ENCODE measurements at places on chromosomes 1 and 21. TPM values are rescaled to one million over a fixed set of nuclear protein-coding genes. Genes with fewer than 3 reads are reported as not detected.

Gene ACTL8
- total RNA-seq, result not detected

DNA sequence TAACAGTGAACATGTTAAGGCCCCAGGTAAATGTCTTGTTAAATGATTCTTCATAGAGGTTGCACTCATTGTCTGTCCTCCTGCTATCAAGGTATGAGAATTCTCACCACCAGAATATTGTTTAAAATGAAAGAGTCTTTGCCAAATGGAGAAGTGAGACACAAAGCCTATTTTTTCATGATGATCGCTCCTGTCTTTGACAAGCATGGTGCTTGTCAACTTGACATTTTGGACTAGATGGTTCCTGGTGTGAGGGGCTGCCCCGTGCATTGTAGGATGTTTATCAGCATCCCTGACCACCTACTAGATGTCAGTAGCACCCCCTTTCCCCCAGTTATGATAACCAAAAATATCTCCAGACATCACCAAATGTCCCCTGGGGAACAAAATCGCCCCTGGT lies 65.6 kb downstream of the MDM4 start:
- H3K4me1 ChIP-seq, result peaks cover 24% of the 10 kb centered on the region
- no peak overlapping the region for H3K27ac ChIP-seq
- DNase-seq, result no peak

- no peak overlapping the region for H3K27ac ChIP-seq
- H3K4me1 ChIP-seq, result no peaks in the 10 kb centered on the region
- H3K36me3 ChIP-seq, result no peaks in the 10 kb centered on the region
- H3K27me3 ChIP-seq, result peaks cover 28% of the 10 kb centered on the region
- DNase-seq, result no peak
Measured at GRCh38 chr1:43129426-43129825, 42.7 kb downstream of the EBNA1BP2 start.

DNA sequence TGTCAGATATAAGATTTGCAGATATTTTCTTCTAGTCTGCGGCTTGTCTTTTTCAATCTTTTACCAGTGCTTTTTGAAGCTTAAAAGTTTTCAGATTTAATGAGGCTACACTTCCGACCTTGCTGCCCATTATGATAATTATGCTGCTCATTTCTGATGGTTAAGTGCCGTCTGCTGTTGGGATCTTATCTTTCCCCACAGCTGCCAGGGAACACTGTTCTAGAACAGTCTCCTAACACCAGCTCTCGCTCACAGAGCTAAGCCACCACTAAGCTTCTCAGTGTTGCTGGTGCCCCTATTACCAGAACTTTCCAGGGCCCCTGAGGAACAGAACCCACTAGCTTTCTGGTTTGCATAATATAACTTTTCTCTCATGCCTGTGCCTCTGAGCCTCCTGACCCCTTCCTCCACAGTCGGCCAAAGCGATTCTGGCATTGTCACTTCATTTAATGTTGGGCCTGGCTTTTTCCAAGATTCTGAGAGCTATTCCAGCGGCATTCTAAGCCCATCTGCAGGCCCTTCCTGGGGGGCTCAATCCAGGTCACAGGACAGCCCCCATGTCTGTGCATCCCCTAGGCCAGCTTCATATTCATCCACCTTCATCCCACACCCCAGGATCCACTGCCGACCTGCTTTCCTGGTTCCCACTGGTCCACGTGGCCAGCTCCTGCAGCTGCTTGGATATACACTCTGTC lies 237.0 kb downstream of the PTPRU start:
- H3K36me3 ChIP-seq, result no peaks in the 10 kb centered on the region
- H3K4me1 ChIP-seq, result no peaks in the 10 kb centered on the region
- H3K4me3 ChIP-seq, result no peak overlapping the region
- H3K27me3 ChIP-seq, result peaks cover 32% of the 10 kb centered on the region
- H3K27ac ChIP-seq, result no peak overlapping the region
- DNase-seq, result no peak

DNA sequence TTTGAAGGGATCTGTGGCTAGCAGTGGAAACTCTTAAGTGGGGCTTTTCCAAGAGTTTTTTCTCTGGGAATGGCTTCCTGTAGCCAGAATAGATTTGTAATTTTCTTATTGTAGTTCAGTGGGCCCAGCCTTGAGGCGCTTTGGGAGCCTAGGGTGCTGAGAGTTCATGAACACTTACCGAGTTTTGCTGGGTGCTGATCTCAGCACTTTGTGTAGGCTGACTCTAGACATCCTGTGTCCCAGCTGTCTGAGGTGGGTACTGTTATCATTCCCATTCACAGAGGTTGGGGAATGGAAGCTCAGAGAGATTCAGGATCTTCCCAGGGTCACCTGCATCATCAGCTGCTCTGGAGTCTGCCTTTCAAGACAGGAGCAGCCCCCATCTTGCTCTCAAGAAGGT lies 7.0 kb downstream of the PPFIA4 start:
- no peak overlapping the region for H3K27ac ChIP-seq
- H3K36me3 ChIP-seq, result peaks cover 5% of the 10 kb centered on the region
- H3K4me1 ChIP-seq, result peaks cover 2% of the 10 kb centered on the region
- no peak overlapping the region for H3K4me3 ChIP-seq
- DNase-seq, result no peak

Data from activated CD8-positive, alpha-beta T cell treated with anti-CD3 and anti-CD28 coated beads for 36 hours (primary cell).